ENCODE measurements at places on chromosomes 3 and 15.

DNA sequence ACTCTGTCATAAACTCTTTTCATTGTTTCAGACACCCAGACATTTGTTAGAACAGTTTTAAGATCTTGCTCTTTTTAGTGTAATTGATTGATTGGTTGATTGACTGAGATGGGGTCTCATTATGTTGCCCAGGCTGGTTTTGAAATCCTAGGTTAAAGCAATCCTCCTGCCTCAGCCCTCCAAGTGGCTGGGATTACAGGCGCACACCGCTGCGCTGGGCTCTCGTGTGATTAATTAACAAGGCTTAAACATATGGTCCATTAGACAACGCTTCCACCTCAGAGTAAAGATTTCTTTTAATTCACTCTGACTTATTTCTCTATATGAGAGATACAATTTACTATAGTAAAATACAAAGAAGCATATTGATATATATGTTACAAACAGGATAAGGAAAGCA, 114.0 kb upstream of the C2CD4B start:
- DNase-seq, result no peak

DNA sequence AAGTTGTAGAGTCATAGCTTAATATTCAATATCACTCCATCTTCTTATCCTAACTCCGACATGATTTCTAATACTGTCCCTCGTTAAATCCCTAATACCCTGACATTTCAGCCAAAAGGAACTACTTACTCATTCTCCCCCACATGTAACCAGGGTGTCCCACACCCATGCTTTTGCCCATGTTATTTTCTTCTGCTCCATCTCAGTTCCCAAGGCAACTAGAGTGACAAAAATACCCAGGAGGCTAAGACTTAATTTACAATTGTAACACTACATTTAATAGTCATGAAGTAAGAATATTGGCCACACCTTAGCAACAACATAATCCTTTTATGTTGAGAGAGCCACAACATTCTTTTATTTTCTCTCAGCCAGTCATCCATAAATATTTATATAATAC, 248.5 kb upstream of the TGFBR2 start:
- DNase-seq, result no peak

- DNase-seq, result no peak
Measured at GRCh38 chr15:71049706-71050422, 65.4 kb upstream of the THSD4 start.

- DNase-seq, result no peak
Measured at GRCh38 chr3:43212914-43213611, 73.3 kb upstream of the SNRK start.

GRCh38 chr3:64441861-64442260, 216.6 kb upstream of the PRICKLE2 start:
- no peak for DNase-seq

DNA sequence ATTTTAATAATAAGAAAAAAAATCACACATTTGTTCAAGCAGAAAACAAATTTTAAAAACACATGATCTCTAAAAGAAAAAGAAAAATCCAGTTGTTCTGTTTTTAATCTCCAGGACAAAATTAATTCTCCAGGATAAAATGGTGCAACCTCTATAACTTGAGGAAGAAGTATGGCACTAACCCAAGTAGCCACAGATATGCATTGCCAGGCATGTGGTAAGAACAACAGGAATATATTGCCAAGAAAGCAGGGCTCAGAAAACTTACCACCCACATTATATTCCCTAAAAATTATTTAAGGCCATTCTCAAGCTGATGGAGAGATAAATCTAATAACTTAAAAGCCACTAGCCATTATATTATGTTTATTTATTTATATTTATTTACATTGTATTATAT, 295.7 kb upstream of the TMCO5A start:
- DNase-seq, result no peak

GRCh38 chr3:153885359-153885758, 235.8 kb upstream of the ARHGEF26 start:
- no peak for DNase-seq

DNA sequence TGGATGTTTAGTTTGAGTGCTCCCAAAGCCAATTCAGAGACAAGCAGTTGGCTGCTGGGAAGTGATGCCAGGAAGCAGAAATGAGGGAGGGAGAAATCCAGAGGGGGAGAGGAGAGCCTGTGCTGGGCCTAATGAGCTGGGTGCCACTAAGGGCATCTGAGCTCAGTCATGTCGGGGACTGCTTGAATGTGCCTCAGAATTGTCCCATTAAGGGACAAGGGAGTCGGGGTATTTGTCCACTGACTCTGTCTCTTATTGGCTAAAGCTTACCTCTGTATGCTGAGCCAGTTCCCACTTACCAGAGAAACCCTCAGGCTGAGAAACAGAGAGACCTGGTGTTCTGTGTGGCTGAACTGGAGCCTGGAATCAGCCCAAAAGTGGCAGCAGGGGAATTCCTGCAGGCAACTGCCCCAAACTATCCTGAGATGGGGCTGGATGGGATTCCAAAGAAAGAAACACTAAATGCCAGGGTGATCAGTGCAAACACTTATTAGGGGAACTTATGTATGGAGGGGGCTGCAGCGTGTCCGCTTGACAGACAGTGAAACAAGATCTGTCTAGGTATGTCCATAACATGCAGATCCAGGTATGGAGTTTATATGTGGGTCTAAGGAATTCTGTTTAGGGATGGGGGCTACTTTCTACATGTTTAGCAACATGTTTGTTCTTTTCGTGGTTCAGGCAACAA, 48.6 kb downstream of the NR1D2 start:
- no peak for DNase-seq

All from MCF 10A (cell line).